ENCODE measurements at places on chromosomes 16 and 17.
A peak's percentile ranks its signal among the peaks of the same experiment; 100 is the strongest.

DNA sequence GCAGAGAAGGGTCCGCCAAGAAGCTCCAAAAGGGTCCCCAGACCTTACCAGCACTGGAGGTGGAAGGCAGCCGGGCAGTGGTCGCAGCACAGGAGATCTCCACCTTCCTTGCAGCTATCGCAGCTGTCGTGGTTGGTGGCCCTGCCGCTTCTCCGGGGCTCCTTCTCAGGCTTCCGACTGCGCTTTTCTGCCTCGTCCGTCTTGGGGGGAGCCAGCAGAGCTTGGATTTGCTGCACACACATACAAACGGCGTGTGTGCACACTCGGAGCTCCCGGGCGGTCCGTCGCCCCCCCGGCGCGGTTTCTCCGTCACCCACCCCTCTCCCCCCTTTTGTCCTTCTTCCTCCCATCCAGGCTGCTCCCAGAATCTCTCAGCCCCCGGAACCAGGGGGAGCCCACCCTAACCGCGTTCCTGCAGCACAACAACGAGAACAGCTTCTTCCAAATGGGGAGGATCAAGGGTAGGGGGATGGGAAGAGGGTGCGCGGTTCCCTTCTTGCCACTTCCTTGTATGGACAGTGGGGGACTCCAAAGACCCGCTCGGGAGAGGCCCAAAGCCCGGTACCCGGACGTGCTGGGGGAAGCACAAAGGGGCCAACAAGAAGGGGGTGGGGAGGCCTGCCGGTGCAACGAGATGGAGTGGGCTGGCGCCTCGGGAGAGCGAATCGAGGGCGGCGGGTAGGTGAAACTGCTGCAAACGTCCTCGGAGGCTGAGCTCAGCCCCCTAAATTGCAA lies 1.1 kb downstream of the PHF12 start:
- peak; percentile 67 for DNase-seq

- DNase-seq: no peak
These were observed 23.7 kb upstream of the PMFBP1 start for GRCh38 chr16:72195609-72196008.

DNA sequence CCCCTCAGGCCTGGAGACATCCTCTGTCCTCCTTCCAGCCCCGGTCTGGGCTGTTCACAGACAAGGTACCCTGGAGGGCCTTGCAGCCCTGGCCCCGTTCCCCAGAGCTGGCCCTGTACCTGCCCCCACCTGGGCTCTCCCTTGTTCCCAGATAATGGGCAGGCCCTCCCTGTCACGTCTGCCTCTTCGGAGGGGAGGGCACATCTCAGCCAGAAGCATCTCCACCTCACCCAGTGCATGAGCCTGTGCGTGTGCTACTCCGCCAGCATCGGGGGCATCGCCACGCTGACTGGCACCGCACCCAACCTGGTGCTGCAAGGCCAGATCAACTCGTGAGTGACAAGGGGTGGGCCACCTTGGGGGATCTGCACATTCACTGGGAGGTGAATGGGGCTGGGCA lies 14.9 kb upstream of the FOXN1 start:
- DNase-seq: no peak

DNA sequence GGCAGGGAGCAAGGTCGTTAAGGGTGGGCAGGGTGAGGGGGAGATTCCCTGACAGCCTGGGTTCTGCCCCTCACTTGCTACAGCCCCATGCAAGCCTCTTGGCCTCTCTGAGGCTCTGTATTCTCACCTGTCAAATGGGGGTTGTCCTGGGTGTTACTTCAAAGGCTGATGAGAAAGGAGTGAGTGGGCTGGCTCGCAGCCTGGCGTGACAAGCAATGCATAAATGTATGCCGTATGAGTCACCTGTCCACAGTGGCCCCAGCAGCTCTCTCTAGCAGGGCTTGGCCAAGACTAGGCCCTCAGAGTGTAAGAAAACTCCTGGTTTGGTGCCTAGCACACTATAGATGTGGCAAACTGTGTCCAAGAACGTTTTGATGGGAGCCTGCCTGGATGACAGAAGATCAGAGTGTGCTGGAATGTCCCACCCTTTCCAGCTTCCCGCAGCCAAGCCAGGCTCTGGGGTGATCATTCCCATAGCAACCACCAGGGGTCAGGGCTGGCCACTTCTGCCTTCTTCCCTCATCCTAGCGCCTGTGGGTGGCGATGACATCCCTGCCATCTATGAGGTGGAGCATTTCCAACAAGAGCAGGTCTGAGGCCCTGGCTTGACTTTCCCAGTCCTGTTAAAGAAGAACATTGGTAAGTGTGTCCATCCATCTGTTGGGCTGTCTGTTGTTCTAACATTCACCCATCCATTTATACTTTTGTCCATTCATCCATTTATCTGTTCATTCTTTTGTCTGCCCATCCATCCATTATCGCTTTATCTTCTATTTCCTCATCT lies 37.2 kb upstream of the ADGRG1 start:
- peak; percentile 79 for DNase-seq

DNA sequence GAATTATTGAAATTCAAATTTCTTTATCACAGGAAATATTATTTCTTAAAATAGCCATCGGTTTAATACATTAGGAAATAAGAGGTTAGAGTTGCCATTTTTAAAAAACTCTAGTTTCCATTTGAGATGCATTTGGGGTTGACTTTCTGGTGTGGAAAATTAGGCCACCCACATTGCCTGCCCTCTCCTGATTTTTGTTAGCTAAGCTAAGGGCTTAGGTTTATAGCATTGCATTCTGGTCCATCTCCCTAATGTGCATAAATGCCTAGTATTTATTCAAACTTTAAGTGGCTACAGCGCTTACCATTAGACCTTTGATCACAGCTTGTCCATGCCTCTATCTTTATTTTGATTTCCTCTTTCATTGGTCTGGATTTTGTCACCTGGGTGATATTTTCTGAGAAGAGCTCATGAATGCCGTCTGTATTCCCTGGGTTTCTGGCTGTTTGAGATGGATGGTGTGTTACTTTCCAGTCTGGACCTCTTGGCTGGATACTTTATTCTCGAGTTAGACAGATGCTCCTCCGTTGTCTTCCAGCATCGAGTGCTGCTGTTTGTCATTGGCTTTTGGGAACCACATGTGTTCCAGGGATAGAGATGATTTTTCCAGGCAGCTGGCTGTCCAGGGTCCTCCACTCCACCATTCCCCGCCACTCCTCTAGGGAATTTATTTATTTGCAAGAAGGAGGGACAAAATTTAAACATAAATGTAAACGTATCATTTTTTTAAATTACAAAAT lies 120.3 kb downstream of the KATNIP start:
- DNase-seq: no peak

DNA sequence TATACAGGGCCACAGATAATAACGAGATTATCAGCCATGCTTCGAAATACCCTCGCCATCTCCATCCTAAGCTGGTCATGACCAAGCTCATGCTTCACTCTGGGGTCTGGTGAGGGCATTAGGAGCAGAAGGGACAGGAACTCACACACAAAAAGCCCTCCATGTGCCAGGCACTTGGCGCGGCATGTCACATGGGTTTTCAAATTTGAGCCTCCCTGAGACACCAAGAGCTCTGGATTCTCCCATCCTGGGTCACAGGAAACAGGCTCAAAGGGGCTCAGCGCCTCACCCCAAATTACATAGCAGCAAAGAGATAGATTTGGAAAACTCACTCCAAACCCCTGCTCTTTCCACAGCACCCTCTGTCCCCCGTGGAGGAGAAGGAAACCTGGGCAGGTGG lies 239.5 kb downstream of the GSG1L start:
- no peak for DNase-seq

DNA sequence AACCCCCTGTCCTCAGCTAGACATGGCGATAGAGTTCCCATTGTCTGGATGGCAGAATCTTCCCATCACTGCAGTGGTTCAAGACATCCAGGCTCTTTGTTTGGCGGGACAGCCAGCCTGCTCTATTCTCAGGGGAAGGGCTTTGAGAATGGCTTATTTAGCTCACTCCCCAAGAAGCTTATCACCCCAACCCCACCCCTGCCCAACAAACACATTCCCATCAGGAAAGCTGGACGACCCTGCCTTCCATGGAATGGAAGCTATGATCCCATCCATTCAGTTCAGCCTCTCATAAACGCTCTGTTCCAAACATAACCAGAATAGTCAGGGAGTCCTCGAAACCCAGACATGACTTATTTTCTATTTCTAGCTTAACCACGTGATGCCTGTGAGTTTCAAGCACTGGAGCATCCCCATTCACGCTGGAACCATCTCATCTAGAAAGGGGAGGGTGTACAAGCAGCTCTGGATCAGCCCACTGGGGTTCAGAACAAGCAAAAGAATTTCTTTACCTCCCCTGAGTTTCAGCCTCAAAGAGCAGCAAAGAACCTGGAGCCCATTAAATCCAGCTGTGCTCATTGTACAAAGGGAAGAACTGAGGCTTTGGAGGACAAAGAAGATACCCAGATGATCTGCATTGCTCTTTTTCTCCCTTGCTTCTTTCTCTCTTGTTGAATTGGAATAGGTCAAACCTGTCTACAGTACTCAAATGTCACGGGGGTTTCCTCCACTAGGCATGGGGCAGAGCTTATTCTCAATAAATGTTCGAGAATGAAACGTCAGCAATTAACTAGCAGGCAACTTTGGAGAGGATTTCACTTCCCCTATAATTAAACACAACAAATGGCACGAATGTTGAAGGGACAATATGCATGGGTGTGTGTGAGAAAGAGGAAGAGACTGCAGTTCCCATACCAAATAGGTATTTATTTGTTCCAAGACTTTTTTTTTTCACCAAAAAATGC lies 93.1 kb downstream of the XYLT1 start:
- DNase-seq: no peak

GRCh38 chr17:2053380-2054261 lies 1.3 kb upstream of the HIC1 start:
- peak; percentile 86 for DNase-seq
